Omental fat pad (tissue), 4 donors: ENCODE measurements at places on chromosomes 6 and 20. TPM values are rescaled to one million over a fixed set of nuclear protein-coding genes. Genes with fewer than 3 reads are reported as not detected.

Gene CNPY3
- 33.1 TPM for total RNA-seq

GRCh38 chr6:142744836-142745235 lies 200.1 kb downstream of the HIVEP2 start:
- DNase-seq: no peak

Gene ELOVL4
- total RNA-seq: 0.19 TPM

DNA sequence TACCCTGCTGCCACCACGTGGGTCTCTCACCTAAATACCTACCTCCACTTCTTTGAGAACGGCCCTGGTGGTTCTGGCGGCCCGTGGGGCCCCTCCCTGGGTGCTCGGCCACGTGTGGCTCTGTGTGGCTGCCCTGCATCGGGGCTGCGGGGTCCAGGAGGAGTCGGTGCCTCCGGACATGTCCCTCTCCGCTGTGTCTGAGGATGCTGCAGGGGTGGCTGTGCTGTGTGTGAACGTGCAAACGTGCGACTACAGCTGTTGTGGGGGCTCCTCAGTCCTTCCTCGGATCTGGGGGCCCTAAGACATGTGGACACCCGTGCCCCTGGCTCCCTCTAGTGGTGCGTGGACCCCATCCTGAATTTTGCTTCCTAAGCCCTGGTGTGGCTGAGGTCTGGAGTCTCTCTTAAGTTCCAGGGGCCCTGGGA lies 691.8 kb downstream of the QKI start:
- no peak for DNase-seq

Gene EDN3
- not detected for total RNA-seq

DNA sequence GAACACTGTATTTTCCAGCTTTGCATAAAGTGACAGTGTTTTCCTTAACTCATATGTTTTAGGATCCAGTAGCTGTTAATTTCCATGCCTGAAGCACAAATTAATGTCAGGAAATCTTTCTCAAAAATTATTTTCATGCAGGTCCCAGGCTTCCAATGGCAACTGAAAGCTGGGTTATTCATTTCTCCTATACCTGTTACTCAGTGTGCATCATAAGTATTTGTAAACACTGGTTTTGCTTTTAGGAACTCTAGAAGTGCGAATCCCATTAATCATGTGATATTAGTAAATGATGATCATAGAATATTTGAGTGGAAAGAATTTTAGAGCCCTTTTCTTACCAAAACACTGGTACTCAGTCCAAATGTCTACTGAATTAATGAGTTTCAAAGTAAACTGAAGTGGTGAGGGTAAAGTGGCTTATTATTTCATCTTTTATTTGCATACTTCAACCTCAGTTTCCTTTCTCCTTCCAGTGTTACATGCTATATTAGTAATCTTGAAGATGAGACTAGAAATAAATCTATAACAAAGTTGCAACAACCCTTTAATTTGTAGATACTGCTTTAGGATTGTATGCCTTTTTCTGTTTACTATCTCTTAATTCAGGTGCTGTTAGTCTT lies 124.0 kb downstream of the ZFAND3 start:
- DNase-seq: no peak

DNA sequence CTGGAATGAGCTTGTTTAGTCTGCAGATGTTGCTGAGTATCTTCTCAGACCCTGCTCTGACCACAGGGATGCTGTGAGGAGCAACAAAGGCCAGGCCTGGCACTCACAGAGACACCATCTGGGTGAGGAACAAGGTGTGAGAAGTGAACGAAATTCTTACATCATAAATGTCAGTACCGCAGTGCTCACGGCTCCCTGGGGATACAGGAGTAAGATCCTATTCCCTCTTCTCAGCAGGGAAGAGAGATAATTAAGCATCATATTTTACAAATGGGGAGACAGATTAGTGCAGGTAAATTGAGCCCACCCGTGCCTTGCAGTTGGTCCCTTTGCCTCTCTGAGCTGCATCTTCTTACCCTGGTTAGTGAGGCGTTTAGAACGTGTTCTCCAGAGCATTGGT lies 106.2 kb downstream of the DTD1 start:
- DNase-seq: no peak

Gene CFAP61
- total RNA-seq: not detected

DNA sequence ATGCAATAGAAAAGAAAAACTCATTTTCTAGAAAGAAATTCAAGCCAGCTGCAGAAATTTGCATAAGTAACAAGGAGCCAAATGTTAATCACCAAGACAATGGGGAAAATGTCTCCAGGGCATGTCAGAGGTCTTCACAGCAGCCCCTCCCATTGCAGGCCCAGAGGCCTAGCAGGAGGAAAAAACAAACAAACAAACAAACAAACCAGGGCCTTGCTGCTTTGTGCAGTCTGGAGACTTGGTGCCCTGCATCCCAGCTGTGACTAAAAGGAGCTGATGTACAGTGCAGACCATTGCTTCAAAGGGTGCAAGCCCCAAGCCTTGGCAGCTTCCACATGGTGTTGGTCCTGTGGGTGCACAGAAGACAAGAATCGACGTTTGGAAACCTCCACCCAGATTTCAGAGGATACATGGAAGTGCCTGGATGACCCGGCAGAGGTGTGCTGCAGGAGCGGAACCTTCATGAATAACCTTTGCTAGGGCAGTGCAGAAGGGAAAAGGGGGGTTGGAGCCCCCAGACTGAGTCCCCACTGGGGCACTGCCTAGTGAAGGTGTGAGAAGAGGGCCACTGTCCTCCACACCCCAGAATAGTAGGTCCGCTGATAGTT lies 110.9 kb upstream of the AKAP12 start:
- no peak for DNase-seq

DNA sequence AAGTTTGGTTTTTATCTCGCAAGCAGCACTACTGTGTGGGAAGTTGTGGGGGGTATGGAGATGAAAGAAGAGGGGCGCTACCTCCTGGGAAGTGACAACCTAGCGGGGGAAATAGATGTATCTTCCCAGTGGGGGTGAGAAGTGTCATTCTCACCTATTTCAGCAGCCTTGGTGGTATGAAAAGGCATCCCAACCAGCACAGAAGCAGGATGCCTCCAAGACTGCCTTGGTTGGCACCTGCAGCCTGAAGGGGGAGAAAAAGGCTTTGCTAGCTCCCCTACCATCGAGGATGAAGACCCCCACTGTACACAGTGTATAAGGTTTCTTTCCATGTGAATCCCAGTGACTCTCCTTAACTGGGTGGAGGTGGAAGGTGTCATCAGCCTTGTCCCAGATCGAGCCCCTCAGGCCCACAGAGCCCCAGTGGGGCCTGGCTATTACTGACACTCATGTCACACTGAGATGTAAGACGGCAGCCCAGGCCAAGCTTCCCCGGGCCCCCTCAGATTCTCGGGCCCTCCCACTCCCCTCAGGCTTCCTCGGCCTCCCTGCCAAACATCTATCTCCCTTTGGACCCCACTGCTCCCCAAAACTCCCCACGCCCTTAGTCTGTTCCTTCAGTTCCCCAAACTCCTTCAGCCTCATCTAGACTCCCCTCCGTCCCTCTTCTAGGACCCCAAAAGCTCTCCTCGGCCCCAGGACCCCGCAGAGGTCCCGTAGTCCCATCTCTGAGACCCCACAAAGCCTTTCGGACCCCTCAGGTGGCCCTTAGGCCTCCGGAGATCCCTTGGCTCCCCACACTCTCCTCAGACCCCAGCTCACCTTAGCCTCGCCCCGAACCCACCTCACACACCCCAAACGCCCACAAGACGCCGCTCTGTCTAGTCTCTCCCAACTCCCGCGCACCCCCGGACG lies 688 bp downstream of the COMMD7 start:
- DNase-seq: no peak

Gene C4A
- 142 TPM for total RNA-seq

GRCh38 chr6:134077301-134077700 lies 24.9 kb upstream of the SLC2A12 start:
- DNase-seq: no peak

DNA sequence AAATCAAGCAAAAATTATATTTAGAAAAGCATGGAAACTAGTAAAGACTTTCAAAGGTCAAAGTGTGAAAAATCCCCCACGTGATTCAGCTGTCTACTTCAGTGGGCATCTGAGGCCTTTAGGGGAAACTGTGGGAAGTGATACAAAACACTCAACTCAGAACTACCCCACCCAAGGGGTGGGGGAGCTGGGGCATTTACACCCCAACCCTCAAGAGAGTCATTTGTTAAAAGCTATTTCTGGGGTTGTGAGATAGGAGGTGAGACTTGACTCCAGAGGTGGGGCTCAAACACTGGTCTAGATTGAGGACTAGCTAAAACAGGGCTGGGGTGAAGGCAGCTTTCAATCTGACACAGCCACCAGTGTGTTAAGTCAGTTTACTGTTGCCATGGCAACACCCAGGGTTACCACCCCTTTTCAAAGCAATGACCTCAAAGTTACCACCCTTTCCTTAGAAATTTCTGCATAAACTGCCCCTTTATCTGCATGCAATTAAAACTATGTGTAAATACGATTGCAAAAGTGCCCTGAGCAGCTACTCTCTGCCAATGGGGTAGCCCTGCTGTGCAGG lies 9.9 kb upstream of the GTSF1L start:
- DNase-seq: no peak

DNA sequence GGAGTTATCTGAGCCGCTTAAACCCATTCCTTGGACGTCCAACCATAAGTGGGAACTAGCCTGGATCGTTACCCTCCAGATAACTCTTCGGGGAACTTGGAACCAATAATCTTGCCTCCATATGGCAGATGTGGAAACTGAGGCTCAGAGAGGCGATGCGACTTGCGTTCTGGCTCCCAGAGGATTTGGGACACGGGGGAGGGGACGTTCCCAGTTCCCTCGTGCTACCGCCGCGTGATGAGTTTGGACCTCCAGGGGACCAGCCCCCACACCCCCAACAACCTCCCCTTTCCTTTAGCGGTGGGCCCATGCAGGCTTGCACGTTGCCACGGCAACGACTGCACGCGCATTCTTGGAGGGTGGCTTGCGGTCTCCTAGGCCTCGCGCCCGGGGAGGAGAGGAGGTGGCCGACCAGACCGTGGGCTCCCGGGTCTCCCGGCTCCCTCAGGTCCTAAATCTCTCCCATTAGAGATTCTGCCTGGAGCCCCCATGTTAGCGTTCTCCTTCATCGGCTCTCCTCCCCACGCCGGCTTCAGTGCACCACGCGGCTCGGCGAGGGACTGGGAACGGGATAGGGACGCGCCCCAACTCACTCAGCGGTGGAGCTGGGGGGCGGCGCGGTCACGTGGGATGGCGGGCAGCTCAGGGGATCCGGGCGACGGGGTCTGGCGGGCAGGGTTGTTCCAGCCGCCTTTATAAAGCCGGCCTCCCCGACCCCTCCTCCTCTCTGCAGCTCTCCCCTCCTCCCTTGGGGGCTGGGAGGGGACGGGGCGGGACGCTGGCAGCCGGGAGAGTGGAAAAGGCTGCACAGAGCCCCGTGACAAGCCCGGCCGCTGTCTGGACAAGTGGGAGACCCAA lies at the start of gene PLTP:
Gene PLTP, minus strand, starts transcription at position 670 of the 858 bp plus-strand sequence. CDS start 703 bp downstream, outside the sequence.
- no peak for DNase-seq

DNA sequence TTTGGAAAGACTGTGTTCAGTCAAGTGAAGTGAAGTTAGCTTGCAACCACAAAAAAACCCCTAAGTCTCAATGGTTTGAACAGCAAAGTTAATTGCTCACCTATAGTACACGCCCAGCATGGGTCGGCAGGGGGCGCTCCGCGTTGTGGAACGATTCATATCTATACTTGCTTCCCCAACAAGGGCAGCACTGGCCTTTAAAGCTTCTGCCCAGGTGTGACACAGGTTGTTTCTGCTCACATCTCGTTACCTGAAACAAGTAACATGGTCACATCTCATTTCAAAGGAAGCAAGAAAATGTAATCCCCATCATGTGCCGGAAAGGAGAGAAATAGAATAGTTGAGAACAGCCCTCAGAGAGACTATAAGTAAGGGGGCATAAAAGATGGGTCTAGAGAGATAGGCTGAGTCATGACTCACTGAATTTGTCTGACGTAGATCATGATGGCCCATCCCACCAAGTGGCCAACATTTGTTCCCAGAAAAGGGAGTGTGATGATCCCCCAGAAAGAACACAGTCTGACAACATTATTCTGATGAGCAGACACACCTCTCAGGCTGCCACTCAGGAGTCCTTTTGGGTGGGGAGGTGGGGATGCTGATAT lies 29.0 kb downstream of the HNF4A start:
- DNase-seq: peak; percentile 98

- no peak for DNase-seq
These were observed 209.4 kb upstream of the MCHR2 start for GRCh38 chr6:100203400-100203799.

DNA sequence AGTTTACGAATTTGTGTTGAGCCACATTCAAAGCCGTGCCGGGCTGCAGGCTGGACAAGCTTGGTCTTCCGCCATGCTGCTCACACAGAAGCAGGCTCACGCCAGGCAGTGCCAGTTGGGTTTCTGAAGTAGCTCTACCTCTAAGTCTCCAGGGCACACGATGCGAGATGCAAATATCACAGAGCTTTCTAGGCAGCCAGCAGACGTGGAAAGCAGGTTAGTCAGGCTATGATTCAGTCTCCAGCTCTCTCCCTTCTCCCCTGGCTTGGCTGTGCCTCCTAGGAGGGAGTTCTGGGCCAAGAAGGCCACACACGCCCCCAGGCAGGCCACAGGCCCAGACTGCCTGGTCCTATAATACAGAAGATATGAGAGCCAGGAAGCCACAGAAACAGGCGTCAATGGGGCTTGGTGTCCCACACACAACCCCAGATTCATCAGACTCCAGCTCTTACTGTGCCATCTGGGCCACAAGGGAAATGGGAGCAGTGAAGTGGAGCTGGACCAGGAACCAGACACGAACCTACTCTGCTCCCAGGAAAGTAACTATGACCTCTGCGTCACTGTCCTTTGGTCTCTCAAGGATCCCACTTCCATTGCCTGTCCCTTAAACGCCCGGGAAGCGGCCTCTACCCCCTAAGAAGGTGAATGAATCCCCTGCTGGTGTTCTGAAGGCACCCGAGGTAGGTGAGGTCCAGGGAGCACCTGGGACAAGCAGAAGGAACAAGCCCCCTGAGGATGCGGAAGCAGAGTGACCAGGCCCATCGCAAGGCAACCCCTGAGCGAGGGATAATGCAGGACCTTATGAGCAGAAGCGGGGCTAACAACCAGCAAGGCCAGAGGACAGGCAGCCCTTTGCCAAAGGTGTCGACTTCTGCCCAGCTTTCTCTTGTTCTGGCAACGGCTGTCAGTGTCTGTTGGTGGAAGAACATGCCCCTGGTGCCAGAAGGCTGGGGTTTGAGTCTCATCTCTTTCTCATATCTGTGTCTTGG lies 61.2 kb downstream of the GFOD1 start:
- no peak for DNase-seq

DNA sequence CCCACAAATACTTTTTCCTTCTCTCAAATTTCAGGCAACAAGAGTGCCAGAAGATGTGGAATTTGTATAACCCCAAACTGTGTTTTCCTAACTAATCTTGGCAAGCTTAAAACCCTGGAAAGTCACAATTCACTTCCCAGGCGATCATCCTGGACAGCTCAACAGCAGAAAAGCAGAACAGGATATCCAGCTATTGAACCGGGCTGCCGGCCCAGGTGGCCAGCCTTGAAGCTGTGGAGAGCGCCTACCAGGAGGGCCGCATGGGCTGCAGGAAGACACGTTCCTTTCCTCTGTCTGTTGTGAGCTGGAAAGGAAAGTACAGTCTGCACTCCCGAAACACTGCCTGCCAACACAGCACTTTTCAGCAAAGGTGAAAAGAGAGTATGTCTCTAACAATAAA lies 719.7 kb upstream of the MARCKS start:
- DNase-seq: no peak
